ENCODE measurements at places on chromosomes 2 and 18. TPM values are rescaled to one million over a fixed set of nuclear protein-coding genes. Genes with fewer than 3 reads are reported as not detected.

LOXHD1 gene
- total RNA-seq, result not detected

SRD5A2 gene
- total RNA-seq, result 0.04 TPM

CBLN2 gene
- 0.06 TPM for total RNA-seq

FBXO48 gene
- 0.71 TPM for total RNA-seq

GDF7 gene
- total RNA-seq, result 0.05 TPM

TUBA3D gene
- total RNA-seq, result not detected

PDE1A gene
- total RNA-seq, result 0.10 TPM

MC4R gene
- total RNA-seq, result not detected

CD207 gene
- total RNA-seq, result not detected

UGT1A4 gene
- total RNA-seq, result not detected

KCNG2 gene
- not detected for total RNA-seq

NT5DC4 gene
- total RNA-seq, result not detected

SOWAHC gene
- total RNA-seq, result 21.1 TPM

RGPD3 gene
- 0.13 TPM for total RNA-seq

NBEAL1 gene
- total RNA-seq, result 4.0 TPM

OTOF gene
- total RNA-seq, result 0.03 TPM

FAM110C gene
- total RNA-seq, result 0.14 TPM

ALPG gene
- total RNA-seq, result 0.15 TPM

NEUROD1 gene
- not detected for total RNA-seq

SIX2 gene
- 0.39 TPM for total RNA-seq

GAD1 gene
- 0.79 TPM for total RNA-seq

CROCC2 gene
- not detected for total RNA-seq

ERFE gene
- 6.3 TPM for total RNA-seq

PDE11A gene
- 0.40 TPM for total RNA-seq

BBS5 gene
- total RNA-seq, result 6.0 TPM

SGPP2 gene
- total RNA-seq, result 0.20 TPM

ASAP2 gene
- 39.9 TPM for total RNA-seq

DSC3 gene
- total RNA-seq, result 1.8 TPM

CCDC141 gene
- total RNA-seq, result not detected

TBR1 gene
- total RNA-seq, result 0.11 TPM

GRB14 gene
- total RNA-seq, result 3.1 TPM

NPPC gene
- not detected for total RNA-seq

CYP26B1 gene
- total RNA-seq, result 12.9 TPM

LAMA1 gene
- 0.31 TPM for total RNA-seq

MATN3 gene
- total RNA-seq, result 12.5 TPM

VSNL1 gene
- not detected for total RNA-seq

MAL gene
- total RNA-seq, result not detected

MROH2A gene
- 0.32 TPM for total RNA-seq

CNOT11 gene
- 40.3 TPM for total RNA-seq

MC5R gene
- total RNA-seq, result not detected

CREG2 gene
- total RNA-seq, result 10.0 TPM

PXDN gene
- total RNA-seq, result 13.8 TPM

ZFP36L2 gene
- total RNA-seq, result 26.5 TPM

TRAF3IP1 gene
- total RNA-seq, result 11.1 TPM

NTSR2 gene
- not detected for total RNA-seq

SLC35G4 gene
- total RNA-seq, result not detected

ST6GAL2 gene
- 19.0 TPM for total RNA-seq

FAM98A gene
- total RNA-seq, result 68.5 TPM

NDC80 gene
- 16.5 TPM for total RNA-seq

EGR4 gene
- total RNA-seq, result 0.27 TPM

SPRED2 gene
- total RNA-seq, result 37.7 TPM

ZNG1B gene
- 42.8 TPM for total RNA-seq
